ENCODE measurements at places on chromosomes 6 and 20. TPM values are rescaled to one million over a fixed set of nuclear protein-coding genes. Genes with fewer than 3 reads are reported as not detected.

Gene HFE
- total RNA-seq = 9.2 TPM

Gene ADAM33
- total RNA-seq = 11.0 TPM

Gene ACTL10
- total RNA-seq = 1.3 TPM

Gene RAET1L
- total RNA-seq = not detected

Gene HAO1
- not detected for total RNA-seq

All from upper lobe of right lung (tissue), 1 donor.